ENCODE measurements at places on chromosomes 4 and X.

DNA sequence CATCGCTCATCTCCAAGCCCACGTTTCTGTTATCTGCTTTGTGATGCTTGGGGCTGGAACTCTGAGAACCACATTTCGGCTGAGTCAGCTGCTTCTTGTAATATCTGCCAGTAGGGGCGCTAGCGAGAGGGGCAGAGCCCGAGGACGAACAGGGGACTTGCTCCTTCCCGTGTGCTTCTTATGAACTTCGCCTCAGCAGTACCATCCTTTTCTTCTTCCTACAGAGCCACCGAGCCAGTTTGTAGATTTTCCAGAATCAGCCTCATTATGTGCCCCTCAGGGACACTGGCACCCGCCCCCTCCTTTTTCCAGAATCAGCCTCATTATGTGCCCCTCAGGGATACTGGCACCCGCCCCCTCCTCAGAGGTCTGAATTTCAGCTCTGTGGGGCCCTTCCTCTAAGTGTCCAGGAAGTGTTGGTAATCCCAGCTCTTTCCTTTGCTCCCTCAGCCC, 441.7 kb upstream of the RASGEF1B start:
- peak; percentile 82 for DNase-seq

DNA sequence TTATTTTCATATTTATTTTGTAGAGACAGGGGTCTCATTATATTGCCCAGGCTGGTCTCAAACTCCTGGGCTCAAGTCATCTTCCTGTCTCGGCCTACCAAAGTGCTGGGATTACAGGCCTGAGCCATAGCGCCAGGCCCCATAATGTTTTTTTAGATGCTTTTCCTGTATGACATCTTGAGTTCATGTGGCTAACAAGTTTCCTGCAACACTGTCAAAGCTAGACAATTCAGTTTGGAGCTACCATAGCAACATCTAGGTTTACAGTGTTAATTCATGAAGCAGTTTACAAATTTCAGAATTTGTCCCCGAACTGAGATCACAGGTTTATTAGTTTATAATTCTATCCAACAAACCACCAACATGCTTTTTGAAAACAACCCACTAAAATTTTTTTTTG, 6.4 kb upstream of the IL13RA2 start:
- no peak for DNase-seq

DNA sequence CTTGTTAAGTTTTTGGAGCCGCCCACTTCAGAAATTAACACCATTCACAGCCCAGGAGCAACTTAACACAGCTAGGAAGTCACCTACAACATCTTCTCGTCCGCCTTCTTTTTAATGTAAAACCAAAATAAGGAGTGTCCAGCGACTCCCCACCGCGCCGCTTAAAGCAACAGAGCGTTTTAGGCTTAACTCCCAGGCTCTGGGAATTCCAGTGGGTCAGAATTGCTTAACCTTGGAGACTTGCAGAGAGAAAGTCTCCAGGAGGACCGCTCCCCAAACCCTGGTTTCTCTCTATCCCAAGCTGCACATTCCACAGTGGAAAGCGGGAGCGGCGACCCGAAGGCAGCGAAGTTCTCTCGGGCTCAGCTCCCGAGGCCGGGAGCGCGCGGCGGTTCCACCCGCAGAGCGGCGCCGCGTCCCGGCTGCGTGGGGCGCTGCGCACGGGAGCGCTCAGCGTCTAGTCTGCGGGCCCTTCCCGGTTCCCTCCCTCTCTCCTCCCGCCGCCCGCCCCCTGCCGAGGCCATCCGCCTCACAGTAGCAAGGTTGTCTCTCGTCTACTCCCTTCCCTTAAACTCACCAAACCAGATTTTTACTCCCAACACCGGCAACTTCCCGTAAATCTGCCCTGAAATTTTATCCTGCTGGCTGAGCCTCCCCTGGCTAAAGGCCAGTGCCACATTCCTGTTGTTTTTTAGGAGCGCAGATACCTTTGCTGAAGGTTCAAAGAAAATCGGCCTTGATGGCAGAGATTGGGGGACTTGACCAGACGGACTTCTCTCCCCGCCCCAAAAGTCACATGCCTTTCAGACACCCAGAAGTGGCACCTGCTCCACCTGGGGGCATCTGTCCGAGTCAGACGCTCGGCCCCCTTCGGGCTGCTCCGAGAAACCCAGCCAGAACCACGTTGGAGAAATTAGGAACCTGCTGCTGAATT, at the start of gene RBM47:
TSS of gene RBM47 (minus strand) at position 464 of the 934 bp plus-strand sequence. CDS start 190,971 bp downstream, outside the sequence.
- peak; percentile 74 for DNase-seq

GRCh38 chr4:142493255-142494110, 352.6 kb downstream of the INPP4B start:
- no peak for DNase-seq

DNA sequence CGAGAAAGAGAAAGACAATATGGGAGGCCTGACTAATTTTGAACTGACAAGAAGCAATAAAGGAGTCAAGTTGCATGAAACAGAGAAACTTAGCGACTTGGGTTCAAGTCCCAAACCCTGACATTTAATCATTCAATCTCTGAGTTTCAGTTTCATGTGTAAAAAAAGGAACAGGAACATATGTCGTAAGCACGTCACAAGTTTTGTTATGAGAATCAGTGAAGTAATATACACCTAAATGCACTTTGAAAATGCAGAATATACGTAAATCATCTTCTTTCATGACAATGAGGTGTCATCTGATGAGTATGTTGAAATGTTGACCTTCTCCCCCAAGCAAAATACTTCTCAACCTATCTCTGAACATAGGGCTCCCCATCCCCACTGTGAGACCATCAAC, 10.4 kb downstream of the ACOT9 start:
- no peak for DNase-seq

DNA sequence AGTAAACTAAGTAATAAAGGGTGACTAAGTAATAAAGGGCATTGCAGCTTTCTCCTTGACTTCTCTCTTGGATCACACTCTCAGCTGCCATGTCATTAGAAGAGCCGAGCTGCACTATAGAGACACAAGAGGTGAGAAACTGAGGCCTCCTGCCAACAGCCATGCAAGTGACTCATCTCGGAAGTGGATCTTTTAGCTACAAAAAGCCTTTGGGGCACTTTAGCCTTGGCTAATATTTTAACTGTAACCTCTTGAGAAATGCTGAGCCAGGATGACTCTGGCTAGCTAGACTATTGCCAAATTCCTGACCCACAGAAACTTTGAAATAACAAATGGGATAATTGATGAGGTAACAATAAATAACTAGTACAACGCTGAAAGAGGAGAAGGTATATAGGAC, 1.5 kb upstream of the NEIL3 start:
- no peak for DNase-seq

- no peak for DNase-seq
Measured at GRCh38 chr4:36099509-36099908, 144.8 kb downstream of the ARAP2 start.

DNA sequence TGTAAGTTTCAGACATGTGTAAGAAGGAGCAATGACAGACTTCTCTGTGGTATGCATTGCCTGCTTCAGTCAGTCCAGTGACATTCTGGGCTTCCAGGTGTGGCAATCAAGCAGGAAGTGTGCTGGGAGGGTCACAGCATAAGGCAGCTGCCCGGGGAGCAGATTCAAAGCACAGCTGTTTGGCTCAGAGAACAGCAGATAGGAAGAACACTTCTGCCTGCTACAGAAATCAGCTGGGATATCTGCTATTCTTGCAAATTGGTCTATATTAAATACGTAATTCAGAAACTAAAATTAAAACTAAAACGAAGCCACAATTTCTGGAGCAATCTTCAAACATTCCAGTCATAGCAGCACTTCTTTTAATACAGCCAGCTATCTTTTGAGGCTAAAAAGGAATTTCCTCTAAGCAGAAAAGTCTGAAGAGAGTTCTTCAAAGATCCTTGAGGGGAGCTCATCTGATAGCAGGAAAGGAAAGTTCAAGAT, 47.5 kb upstream of the GALNT7 start:
- DNase-seq: no peak

DNA sequence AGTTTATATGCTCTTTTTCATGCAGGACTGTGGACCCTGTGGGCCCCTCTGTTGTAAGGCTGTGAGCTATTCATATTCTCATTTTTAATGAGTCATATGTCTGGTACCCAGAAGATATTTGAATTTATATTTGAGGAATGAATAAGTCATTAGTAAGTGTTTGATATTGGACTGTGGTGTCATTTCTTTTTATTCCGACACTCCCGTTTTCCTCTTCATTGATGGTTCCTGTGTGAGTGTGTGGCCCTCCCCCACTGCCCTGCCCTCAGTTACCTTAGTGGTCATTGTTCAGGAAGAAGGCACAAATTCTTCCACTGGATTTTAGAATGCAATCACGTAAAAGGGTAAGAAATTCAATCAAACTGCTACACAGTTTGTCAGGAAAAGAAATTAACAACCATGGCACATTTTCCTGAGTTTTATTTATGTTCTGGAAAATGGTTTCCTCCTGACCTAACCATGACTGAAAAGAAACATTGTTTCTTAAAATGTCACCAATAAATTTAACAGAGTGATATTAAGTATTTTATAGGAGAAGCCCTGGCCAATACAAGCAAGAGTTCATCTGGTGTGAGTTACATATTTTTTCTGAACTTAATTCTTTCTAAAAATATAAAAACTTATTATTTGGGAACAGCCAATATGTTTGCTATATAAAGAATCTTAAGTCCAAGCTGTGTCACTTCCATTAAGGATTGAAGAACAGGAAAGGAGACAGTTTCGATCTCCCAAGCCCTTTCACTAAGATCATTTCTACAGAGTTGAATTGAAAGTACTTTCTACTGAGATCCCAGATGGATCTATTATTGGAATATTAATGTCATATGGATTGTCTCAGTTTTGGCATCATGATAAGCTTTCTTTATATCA, 370.5 kb upstream of the ANXA10 start:
- no peak for DNase-seq

- DNase-seq: no peak
Measured at GRCh38 chr4:24422644-24423043, 161.7 kb downstream of the DHX15 start.

DNA sequence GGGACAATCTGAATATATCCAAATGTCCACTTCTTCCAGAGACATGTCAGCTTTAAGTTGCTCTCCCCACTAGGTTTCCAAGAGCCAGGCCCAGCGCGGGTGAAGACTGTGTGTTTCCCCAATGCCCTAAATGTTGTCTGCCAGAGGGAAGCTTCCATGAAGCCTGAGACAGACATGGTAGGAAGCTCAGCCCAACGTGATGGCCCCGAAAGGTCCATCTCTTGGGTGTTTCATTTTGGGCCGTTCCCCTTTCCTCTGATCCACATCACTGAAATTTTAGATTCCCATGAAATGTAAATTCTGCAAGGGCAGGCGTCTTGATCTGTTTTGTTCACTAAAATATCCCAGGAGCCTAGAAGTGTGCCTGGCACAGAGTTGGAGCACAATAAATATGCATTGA, 25.4 kb upstream of the PROM1 start:
- DNase-seq: no peak

GRCh38 chr4:78459327-78459726, 92.2 kb upstream of the ANXA3 start:
- no peak for DNase-seq

DNA sequence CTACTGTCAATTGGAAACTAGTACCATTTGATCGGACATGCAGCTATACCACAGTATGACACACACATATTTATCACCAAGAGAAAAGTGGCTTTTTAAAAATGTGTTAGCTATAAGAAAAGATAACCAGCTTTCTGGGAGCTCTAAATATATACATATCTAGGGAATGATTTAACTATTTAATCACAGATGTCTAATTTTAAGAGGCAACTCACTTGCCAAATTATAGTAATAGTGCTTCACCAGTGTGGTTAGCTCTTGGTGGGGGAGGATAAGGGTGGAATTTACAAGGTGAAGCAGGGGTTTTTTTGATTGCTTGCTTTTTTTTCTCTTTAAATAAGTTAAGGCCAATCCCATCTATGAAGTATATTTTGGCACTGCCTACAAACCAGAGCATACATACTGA, 547.7 kb upstream of the DIPK2B start:
- no peak for DNase-seq

DNA sequence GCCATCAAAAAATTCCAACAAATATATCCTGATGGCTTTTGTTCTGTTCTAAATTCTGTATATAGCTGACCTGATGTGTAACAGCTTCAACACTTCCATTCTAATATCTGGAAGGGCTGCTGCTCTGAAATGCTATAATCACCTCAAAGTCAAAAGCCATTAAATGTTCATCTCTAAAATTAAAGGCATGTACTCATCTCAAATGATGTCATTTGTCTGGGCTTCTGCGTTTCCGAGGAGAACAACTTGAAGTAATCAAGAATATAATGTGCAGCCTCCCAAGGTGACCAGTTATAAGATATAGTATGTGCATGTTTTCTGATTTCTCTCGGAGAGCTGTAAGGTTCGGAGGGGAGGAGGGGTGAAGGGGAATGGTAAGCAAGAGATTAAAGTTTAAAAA, 237.6 kb downstream of the SCFD2 start:
- no peak for DNase-seq

DNA sequence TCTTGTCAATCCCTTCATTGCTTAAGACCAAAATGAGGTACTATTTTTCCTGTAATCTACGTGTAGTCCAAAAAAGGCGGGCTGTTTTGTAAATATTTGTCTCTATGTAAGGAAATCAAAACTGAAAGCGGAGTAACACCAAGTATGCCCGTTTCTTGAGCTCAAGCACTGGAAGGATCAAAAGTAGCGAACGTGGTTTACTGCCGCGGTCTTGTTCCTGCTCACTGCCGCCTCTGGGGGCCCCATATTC, 71.5 kb downstream of the AFF1 start:
- DNase-seq: no peak

DNA sequence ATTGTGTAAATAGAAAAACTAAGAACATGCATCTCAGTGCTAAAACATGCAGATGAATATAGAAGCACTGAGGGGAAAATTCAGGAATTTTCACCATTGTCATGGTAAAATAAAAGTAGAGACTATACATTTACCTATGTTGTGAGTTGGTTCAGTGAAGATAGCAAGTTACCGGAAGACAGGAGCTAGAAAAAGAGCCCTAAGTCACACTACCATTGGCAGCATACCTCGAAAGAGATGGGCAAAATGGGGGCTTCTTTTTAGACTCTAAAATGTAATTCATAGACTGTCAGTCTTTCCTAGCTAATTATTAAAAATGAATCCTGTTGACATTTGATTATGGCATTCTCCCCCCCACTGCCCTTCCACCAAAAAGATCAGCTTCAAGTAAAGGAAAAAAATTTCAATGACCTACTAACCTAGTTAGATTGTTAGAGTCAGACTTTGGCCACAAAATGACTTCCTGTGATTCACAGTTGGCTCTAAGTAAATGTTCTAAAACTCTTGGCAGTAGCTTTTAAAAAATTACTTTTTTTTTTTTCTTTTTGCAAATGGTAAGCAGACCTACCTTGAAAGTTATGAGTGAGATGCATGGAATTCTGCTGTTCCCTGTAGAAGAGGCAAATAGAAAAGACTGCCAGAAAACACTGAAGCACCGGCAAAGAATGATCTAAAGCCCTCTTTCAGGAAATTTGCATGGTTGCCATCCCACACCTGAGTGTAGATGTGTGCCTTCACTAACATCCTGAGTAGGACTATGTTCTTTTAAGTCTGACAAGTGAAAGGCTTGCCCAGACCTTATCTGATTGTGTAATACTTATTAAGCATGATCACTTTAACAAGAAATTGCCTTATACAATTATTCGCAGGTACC, 26.4 kb upstream of the ARSJ start:
- DNase-seq: no peak

DNA sequence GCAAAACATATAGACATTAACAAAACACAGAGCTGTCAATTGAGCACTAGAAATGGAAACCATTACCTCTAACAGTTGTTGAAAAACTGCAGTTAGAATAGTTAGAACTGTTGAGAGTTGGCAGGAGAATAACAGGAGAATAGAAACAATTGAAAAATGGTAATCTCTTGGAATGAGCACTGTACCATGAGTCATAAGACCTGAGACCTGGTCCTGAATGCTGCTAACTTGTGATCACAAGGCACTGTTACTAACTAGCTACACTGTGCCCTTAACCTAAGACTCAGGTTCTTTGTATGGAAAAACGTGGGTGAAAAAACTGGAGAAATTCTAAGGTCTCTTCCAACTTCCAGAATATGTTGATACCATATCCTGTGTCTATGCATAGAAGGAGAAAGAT, 29.3 kb downstream of the FAM114A1 start:
- DNase-seq: no peak

All from HAP-1 (cell line).